ENCODE measurements at places on chromosomes 6 and 20. TPM values are rescaled to one million over a fixed set of nuclear protein-coding genes. Genes with fewer than 3 reads are reported as not detected.
A peak's percentile ranks its signal among the peaks of the same experiment; 100 is the strongest.

GRCh38 chr20:1805816-1806215 is 89.4 kb upstream of the SIRPA start:
- H3K4me1 ChIP-seq: peaks cover 64% of the 10 kb centered on the region
- H3K27ac ChIP-seq: no peak overlapping the region
- no peaks in the 10 kb centered on the region for H3K36me3 ChIP-seq
- DNase-seq: no peak
- no peak overlapping the region for H3K4me3 ChIP-seq

- H3K27me3 ChIP-seq: peaks cover 37% of the 10 kb centered on the region
- H3K4me3 ChIP-seq: no peak overlapping the region
- H3K36me3 ChIP-seq: peaks cover 51% of the 10 kb centered on the region
- no peaks in the 10 kb centered on the region for H3K4me1 ChIP-seq
- no peak for DNase-seq
- H3K27ac ChIP-seq: no peak overlapping the region
Observed at GRCh38 chr6:31332637-31333602, 24.1 kb downstream of the HLA-B start.

- H3K27me3 ChIP-seq: no peaks in the 10 kb centered on the region
- peaks cover 35% of the 10 kb centered on the region for H3K36me3 ChIP-seq
- DNase-seq: peak; percentile 35
- no peak overlapping the region for H3K4me3 ChIP-seq
- H3K27ac ChIP-seq: no peak overlapping the region
Observed at GRCh38 chr6:33672808-33673207, 38.7 kb downstream of the UQCC2 start.

DNA sequence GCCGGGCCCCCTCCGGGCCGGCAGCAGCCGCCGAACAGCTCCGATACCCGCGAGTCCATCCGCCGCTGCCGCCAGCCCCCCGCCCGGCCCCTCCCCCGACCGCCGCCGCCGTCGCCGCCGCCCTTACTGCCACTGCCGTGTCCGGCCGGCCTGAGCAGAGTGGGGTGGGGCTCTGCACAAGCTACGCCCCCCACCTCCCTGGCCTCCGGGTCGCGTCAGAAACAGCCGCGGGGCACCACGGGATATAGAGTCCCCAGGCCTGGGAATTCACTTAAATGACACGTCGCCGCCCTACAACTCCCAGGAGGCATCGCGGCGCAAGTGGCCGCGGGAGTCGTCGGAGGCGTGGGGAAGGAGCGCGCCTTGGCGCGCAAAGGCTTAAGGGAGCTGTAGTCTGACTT is at the start of gene GTPBP2:
GTPBP2 (minus strand) TSS at position 161 of the 401 bp plus-strand sequence; CDS start at position 59, 102 bp downstream.
- peak within 1 kb of the TSS; percentile 98 for H3K4me3 ChIP-seq
- H3K4me1 ChIP-seq: peaks cover 17% of the 10 kb centered on the region
- peaks cover 26% of the 10 kb centered on the region for H3K36me3 ChIP-seq
- H3K27ac ChIP-seq: peak within 1 kb of the TSS; percentile 100
- H3K27me3 ChIP-seq: no peaks in the 10 kb centered on the region
- DNase-seq: peak; percentile 99

GRCh38 chr6:41025966-41026530 is 13.0 kb downstream of the UNC5CL start:
- no peaks in the 10 kb centered on the region for H3K27me3 ChIP-seq
- no peak overlapping the region for H3K27ac ChIP-seq
- no peak for DNase-seq
- peaks cover 23% of the 10 kb centered on the region for H3K4me1 ChIP-seq

- no peak overlapping the region for H3K27ac ChIP-seq
- H3K4me3 ChIP-seq: no peak overlapping the region
- DNase-seq: no peak
- H3K27me3 ChIP-seq: no peaks in the 10 kb centered on the region
Observed at GRCh38 chr20:10504994-10505730, 70.1 kb downstream of the SLX4IP start.

- H3K4me3 ChIP-seq: no peak overlapping the region
- no peak for DNase-seq
- H3K27me3 ChIP-seq: no peaks in the 10 kb centered on the region
- no peaks in the 10 kb centered on the region for H3K36me3 ChIP-seq
- H3K4me1 ChIP-seq: peaks cover 60% of the 10 kb centered on the region
Observed at GRCh38 chr6:107539409-107539808, 49.5 kb downstream of the SOBP start.

- peak overlapping the region; percentile 57 for H3K27ac ChIP-seq
- H3K4me1 ChIP-seq: peaks cover 30% of the 10 kb centered on the region
- no peaks in the 10 kb centered on the region for H3K36me3 ChIP-seq
Observed at GRCh38 chr6:27753668-27754407, 158.4 kb downstream of the OR2B2 start.

DNA sequence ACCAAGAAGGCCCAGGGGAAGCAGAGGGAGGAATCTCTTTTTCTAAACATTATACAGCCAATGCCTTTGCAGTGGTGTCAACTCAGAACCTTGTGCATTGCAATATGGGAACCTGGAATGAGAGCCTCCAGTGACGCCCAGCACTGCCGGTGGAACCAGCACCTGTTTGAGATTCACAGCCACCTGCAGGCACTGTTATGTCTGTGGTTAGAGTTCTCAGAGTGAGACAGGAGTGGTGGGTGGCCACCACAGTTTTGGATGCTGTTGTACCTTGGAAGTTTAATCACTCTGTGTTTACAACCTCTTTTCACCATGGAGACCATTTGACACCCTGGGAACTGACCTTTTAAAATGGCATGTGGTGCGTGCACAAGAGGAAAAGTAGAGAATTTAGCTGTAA is 185.3 kb upstream of the KCNG1 start:
- peaks cover 13% of the 10 kb centered on the region for H3K4me1 ChIP-seq
- H3K27ac ChIP-seq: no peak overlapping the region
- DNase-seq: no peak
- peaks cover 16% of the 10 kb centered on the region for H3K27me3 ChIP-seq

- no peaks in the 10 kb centered on the region for H3K27me3 ChIP-seq
- H3K4me1 ChIP-seq: 0 out of 2 replicates have a peak, but pooled peaks cover 2% of the 10 kb centered on the region
- no peak overlapping the region for H3K4me3 ChIP-seq
Observed at GRCh38 chr6:104604685-104605084, 255.0 kb downstream of the HACE1 start.

DNA sequence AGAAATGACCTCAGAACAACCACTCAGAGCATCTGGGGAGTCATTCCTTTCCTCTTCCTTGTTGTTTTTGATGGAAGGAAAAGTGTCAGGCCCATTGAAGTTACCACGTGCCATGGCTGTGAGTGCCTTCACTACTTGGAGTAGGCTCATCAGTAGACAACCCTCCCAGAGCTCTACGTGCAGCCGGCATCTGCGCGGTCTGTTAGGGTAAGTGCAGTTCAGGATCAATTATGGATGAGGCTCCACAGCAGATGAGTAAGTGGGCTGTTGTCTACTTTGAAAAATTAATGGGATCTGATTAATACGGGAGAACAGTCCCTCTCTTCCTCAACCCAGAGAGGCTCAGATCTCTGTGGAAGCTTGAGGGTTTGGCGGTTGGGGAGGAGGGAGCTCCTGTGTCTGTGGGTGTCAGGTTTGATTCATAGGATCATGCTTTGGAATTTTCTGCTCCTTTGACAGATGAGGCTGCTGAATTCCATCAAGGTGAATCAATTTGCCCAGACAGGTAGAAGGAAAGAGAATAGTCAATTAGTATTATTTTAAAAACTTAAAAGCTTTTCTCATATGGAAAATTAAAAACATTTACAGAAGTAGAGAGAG is 93.8 kb upstream of the TOX2 start:
- H3K36me3 ChIP-seq: no peaks in the 10 kb centered on the region
- no peak for DNase-seq
- no peak overlapping the region for H3K4me3 ChIP-seq
- peaks cover 12% of the 10 kb centered on the region for H3K27me3 ChIP-seq
- H3K4me1 ChIP-seq: no peaks in the 10 kb centered on the region
- H3K27ac ChIP-seq: no peak overlapping the region

DNA sequence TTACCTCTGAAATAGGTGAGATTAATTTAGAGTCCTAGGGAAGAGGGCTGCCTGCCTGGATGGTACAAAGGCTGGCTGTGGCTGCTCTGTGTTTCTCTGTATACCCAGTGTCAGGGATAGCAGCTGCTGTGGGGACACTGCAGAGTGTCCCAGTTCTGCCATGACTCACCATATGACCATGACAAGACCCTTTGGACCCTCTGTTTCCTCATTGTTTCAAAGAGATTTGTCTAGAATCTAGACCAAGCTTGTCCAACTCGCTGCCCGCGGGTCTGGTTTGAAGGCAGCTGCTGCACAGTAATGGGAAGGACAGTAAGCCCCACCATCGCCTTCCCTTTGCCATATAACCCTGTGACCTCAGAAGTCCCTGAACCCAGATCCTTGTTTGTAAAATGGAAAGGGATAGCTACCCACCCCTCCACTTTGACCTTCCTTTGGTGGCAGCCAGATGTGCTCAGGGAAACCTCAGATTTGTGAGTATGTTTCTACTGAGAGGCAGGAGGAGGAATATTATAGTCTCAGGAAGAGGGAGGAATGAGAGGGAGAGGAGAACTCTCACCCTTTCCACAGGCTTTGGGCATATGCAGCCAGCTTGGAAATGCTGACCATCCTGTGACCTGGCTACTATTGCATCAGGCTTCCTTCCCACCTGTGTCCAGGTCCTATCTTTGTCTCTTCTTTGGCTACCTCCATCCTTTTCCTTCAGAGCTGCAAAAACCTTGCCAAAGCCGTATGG is 14.0 kb downstream of the PLCG1 start:
- no peak overlapping the region for H3K27ac ChIP-seq
- no peak for DNase-seq
- H3K4me1 ChIP-seq: peaks cover 55% of the 10 kb centered on the region
- peaks cover 2% of the 10 kb centered on the region for H3K36me3 ChIP-seq
- no peak overlapping the region for H3K4me3 ChIP-seq

DNA sequence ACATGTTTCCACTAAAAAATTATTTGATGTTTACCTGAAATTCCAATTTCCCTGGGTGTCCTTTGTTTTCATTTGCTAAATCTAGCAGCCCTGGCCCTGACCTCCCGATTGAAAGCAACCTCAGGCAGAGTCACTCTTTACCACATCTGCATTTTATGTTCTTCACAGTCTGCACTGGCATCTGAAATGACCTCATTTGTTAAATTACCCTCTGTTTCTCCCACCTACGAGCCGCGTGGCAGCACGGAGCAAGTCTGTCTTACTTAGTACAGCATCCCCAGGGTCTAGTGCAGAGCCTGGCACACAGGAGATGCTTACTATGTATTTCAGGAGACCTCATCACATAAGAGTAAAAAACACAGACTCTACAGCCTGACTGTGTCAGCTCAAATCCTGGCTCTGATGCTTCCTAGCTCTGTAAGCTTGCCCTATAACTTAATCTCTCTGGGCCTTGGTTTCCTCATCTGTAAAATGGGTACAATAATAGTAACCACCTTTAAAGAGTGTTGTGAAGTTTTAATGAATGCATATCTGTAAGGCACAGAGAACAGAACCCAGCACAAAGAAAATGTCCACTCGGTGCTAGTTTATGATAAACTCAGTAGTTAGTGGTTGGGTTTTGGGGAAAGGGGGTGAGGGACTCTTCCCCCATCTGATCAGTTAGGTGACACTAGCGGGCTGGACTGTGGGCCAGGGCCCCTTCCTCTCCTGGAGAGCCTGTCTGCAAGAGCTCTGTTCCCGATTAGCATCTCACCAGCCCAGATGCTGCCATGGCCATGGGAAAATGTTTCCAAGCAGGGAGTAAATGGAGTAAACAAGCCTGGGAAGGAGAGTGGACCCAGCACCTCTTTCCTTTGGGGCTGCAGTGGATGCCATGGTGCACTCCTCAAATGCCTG is 88.2 kb downstream of the PREX1 start:
- H3K4me3 ChIP-seq: no peak overlapping the region
- no peaks in the 10 kb centered on the region for H3K36me3 ChIP-seq
- DNase-seq: no peak
- H3K27me3 ChIP-seq: no peaks in the 10 kb centered on the region
- H3K27ac ChIP-seq: peak overlapping the region; percentile 46
- peaks cover 10% of the 10 kb centered on the region for H3K4me1 ChIP-seq

DNA sequence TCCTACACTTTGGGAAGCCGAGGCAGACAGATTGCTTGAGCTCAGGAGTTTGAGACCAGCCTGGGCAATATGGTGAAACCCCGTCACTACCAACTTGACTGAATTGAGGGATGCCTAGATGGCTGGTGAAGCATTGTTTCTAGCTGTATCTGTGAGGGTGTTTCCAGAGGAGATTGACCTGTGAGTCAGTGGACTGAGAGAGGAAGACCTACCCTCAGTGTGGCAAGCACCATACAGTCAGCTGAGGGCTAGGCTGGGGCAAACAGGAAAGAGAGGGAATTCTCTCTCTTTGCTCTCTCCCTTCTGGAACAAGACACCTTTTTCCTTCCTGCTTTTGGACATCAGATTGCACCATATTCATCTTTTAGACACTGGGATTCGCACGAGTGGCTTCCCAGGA is 3.7 kb upstream of the ZUP1 start:
- peaks cover 9% of the 10 kb centered on the region for H3K4me1 ChIP-seq
- H3K27me3 ChIP-seq: peaks cover 14% of the 10 kb centered on the region
- no peak overlapping the region for H3K27ac ChIP-seq
- H3K36me3 ChIP-seq: no peaks in the 10 kb centered on the region
- DNase-seq: no peak

- no peak for DNase-seq
- H3K4me3 ChIP-seq: no peak overlapping the region
- no peaks in the 10 kb centered on the region for H3K27me3 ChIP-seq
- H3K4me1 ChIP-seq: peaks cover 32% of the 10 kb centered on the region
Observed at GRCh38 chr6:39085129-39085797, 29.7 kb downstream of the SAYSD1 start.

DNA sequence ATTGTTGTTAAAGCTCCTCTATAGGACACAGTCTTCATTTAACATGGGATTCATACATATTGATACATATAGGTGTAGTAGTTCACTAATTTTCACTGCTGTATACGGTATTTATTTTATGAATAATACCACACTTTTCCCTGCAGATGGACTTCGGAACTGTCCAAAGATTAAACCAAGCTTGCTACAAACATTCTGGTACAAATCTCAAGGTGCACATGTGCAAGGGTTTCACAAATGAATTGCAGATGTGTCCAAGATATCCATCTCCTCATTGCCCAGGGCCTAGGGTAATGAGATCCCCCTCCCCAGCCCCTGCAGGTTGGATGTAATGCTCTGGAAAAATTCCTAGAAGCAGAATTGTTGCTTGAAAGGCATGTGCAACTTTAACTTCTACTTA is 31.4 kb downstream of the DTNBP1 start:
- no peak overlapping the region for H3K4me3 ChIP-seq
- peaks cover 6% of the 10 kb centered on the region for H3K36me3 ChIP-seq
- H3K27ac ChIP-seq: no peak overlapping the region
- no peaks in the 10 kb centered on the region for H3K4me1 ChIP-seq
- no peaks in the 10 kb centered on the region for H3K27me3 ChIP-seq
- DNase-seq: no peak

- H3K27ac ChIP-seq: no peak overlapping the region
- H3K4me1 ChIP-seq: peaks cover 54% of the 10 kb centered on the region
- DNase-seq: no peak
- H3K27me3 ChIP-seq: no peaks in the 10 kb centered on the region
Observed at GRCh38 chr6:168681748-168682147, 240.8 kb downstream of the SMOC2 start.

SOX4 gene
- total RNA-seq: 169 TPM

ZSCAN9 gene
- 15.1 TPM for total RNA-seq

DAAM2 gene
- 3.1 TPM for total RNA-seq

ALDH8A1 gene
- 0.46 TPM for total RNA-seq

GTPBP2 gene
- 76.4 TPM for total RNA-seq

HMGCLL1 gene
- total RNA-seq: 0.11 TPM

RIPOR3 gene
- 5.4 TPM for total RNA-seq

MDFI gene
- 63.2 TPM for total RNA-seq

COL20A1 gene
- total RNA-seq: 1.1 TPM

HLA-DRB5 gene
- not detected for total RNA-seq

Data from WTC11 (cell line).